Tibial artery (tissue), 4 donors: ENCODE measurements at places on chromosomes 7 and 10.

GRCh38 chr10:129398711-129399141, 68.3 kb upstream of the MGMT start:
- no peaks in the 10 kb centered on the region for H3K27me3 ChIP-seq
- no peaks in the 10 kb centered on the region for H3K36me3 ChIP-seq
- no peak for DNase-seq
- H3K4me3 ChIP-seq, result no peak overlapping the region
- H3K4me1 ChIP-seq, result peaks cover 15% of the 10 kb centered on the region

DNA sequence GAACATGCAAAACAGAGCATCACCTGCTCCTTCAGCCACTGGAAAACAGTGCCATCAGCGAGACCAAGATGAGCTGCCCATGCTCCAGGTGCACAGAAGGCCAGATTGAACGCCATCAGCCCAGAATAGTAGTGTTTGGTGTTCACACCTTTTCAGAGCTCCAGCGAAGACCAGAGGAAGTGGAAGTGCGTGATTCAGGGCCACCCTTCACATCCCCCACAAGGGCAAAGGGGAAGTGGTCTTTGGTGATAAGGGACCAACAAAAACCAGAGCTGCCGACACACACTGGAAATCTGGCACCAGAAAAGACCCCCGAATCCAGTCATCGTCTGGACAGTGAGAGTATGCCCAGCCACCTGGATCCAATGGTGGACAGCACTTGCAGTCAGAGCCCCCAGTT, 29.5 kb upstream of the TMEM72 start:
- no peaks in the 10 kb centered on the region for H3K27me3 ChIP-seq
- peaks cover 17% of the 10 kb centered on the region for H3K4me1 ChIP-seq
- H3K36me3 ChIP-seq, result no peaks in the 10 kb centered on the region
- no peak for DNase-seq
- H3K27ac ChIP-seq, result no peak overlapping the region

DNA sequence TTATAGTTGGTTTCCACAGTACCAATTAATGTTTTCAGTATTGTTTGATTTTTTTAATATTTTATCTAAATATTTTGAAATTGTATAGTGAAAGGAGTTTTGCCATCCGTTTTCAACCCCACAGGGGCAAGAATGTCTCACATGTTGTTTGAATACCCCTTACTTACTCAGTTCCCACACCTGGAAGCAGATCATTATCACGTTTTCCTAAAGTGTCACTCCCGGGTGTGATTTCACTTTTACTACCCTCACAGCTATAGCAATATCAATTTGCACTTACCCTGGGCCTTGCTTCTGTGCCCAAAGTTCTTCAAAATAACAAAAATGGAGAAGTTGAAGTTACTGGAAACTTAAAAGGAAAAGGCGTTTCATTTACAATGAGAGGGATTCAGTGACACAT, 228.1 kb downstream of the CSTF2T start:
- no peak overlapping the region for H3K27ac ChIP-seq
- H3K27me3 ChIP-seq, result no peaks in the 10 kb centered on the region
- H3K4me1 ChIP-seq, result no peaks in the 10 kb centered on the region
- DNase-seq, result no peak
- no peaks in the 10 kb centered on the region for H3K36me3 ChIP-seq

DNA sequence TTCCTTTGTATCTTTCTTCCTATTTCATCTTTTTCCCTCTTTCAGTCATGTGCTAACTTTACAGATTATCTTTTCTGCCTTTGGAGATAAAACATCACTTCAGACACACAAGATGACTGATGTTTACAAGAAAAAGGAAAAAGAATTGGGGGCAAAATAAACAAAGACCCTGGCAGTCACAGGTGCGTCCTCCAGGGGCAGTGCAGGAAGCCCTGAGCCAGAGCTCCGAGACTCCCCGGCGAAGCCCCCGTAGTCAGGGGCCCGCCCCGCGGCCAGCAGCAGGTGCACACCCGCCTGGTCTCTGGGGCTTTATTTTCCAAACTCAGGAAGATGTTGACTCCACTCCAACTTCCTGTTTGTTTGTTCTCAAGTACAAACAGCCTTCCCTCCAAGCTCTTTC, 10.2 kb downstream of the STK32C start:
- H3K27me3 ChIP-seq, result no peaks in the 10 kb centered on the region
- no peak overlapping the region for H3K4me3 ChIP-seq
- H3K4me1 ChIP-seq, result no peaks in the 10 kb centered on the region
- no peaks in the 10 kb centered on the region for H3K36me3 ChIP-seq
- DNase-seq, result peak; percentile 11

GRCh38 chr7:15556339-15557105, 5.3 kb downstream of the AGMO start:
- H3K36me3 ChIP-seq, result no peaks in the 10 kb centered on the region
- no peak overlapping the region for H3K4me3 ChIP-seq
- no peak overlapping the region for H3K27ac ChIP-seq
- DNase-seq, result no peak

DNA sequence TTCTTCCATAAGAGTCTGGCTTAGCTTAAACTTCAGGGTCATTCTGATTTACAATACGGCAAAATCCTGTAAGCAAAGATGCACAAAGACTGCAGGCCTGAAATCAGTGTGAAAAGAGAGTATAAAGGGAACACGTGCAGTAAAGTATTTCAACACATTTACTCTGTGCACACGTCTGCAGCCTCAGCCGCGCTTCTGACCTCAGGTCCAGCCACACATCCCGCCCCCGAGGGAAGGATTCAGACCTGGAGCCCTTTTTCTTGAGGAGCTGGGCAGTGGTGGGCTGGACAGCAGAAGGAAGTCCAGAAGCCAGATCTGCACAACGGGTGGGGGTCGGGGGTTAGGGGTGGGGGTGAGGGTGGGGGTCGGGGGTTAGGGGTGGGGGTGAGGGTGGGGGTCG, 58.9 kb upstream of the FAM20C start:
- peaks cover 34% of the 10 kb centered on the region for H3K4me1 ChIP-seq
- DNase-seq, result peak; percentile 52
- no peaks in the 10 kb centered on the region for H3K27me3 ChIP-seq
- no peak overlapping the region for H3K27ac ChIP-seq
- H3K4me3 ChIP-seq, result no peak overlapping the region

DNA sequence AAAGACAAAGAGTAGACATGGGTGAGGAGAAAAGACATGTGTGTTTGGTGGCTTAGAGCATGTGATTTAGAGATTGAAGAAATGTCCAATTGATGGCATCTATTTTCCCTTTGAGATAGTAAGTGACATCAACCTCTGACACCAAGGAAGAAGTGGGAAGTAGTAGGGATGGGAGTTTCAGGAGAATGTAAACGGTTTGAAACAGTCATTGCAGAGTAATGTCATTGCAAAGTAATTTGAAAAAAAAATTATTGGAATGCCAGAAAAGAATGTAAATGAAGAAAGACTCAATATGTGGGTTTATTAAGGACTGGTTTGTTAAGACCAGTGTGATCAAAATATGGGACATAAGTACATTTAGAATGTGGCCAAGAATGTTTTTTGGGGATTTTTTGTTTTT, 26.6 kb downstream of the GNG11 start:
- no peaks in the 10 kb centered on the region for H3K27me3 ChIP-seq
- H3K27ac ChIP-seq, result no peak overlapping the region
- no peak for DNase-seq

- peak; percentile 82 for DNase-seq
- H3K27ac ChIP-seq, result no peak overlapping the region
- no peaks in the 10 kb centered on the region for H3K27me3 ChIP-seq
- H3K4me1 ChIP-seq, result no peaks in the 10 kb centered on the region
- no peak overlapping the region for H3K4me3 ChIP-seq
Measured at GRCh38 chr7:47945261-47946015, 2.8 kb downstream of the PKD1L1 start.

DNA sequence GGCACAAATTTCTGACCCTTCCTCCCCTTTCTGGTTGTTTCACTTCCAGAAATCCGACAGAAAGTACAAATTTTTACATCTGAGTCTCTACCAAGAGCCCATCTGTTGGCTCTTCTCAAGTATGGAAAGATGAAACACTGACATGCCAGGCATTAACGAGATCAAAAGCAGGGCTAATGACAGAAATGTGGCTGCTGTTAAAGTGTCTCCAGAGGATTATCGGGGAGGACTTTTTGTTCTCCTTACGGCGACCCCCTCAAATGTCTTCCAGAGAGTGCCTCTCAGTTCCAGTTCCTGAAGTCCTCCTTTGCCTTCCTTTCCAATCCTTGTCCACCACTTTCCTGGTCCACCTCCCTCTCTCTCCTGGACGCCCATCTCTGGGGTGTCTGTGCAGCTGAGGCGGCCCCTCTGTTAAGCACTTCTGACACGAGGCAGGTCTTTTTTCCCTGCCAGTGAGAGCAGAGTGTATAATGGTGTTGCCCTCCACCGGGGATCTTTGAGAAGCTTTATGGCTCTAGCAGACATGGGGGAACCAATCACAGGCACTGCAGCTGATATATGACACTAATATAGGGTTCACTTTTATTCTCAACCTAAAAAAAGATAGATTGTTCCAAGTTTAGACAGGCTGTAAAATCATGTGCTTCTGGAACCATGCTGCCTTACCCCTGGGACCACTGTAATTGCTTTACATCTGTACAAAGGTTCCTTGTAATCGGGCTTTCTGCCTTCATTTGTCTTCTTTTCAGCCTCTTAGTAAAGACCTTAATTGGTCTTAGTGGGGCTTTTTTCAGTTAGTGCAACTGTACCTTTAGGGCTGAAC, 757.1 kb downstream of the AUTS2 start:
- DNase-seq, result no peak
- no peaks in the 10 kb centered on the region for H3K36me3 ChIP-seq
- H3K4me3 ChIP-seq, result no peak overlapping the region

DNA sequence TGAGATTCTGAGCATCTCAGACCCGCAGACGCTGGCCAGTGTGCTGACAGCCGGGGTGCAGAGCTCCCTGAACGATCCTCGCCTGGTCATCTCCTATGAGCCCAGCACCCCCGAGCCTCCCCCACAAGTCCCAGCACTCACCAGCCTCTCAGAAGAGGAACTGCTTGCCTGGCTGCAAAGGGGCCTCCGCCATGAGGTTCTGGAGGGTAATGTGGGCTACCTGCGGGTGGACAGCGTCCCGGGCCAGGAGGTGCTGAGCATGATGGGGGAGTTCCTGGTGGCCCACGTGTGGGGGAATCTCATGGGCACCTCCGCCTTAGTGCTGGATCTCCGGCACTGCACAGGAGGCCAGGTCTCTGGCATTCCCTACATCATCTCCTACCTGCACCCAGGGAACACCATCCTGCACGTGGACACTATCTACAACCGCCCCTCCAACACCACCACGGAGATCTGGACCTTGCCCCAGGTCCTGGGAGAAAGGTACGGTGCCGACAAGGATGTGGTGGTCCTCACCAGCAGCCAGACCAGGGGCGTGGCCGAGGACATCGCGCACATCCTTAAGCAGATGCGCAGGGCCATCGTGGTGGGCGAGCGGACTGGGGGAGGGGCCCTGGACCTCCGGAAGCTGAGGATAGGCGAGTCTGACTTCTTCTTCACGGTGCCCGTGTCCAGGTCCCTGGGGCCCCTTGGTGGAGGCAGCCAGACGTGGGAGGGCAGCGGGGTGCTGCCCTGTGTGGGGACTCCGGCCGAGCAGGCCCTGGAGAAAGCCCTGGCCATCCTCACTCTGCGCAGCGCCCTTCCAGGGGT, 703 bp downstream of the RBP3 start:
- no peaks in the 10 kb centered on the region for H3K36me3 ChIP-seq
- H3K27ac ChIP-seq, result no peak overlapping the region
- no peaks in the 10 kb centered on the region for H3K27me3 ChIP-seq

DNA sequence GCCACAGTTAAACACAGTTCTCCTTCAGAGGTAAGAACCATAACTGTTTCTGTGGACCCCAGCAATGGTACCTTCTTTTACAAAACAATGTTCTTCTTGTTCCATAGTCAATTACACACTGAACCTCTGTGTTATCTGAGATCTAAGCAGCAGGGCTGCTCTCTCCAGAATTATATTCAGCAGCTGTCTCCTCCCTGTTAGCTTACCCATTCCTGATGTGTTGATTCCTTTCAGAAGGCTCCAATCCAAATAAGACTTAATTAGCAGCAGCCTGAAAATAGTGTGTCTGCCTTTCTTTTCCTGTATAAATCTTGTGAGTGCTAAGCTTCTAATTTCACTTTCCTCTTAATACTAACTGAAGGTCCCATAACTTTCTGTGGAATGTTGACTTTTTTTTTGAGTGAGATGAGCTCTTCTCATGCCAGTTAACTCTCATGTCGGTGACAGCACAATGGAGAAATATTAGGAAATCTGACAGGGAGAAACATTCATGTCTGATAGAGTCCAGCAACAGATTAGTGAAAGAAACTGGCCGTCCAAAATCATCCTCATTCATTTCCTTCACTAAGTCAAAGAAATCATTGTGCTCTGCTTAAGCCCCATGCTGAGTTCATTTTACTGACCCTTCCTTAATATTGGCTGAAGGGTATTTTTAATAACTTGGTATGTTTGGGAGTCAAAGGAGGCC, 226.5 kb downstream of the PRKG1 start:
- H3K36me3 ChIP-seq, result no peaks in the 10 kb centered on the region
- H3K4me3 ChIP-seq, result no peak overlapping the region
- H3K27ac ChIP-seq, result peak overlapping the region; percentile 75
- DNase-seq, result no peak

GRCh38 chr10:130764651-130765050, 546.9 kb downstream of the TCERG1L start:
- no peaks in the 10 kb centered on the region for H3K4me1 ChIP-seq
- no peak overlapping the region for H3K27ac ChIP-seq
- H3K4me3 ChIP-seq, result no peak overlapping the region
- no peak for DNase-seq
- H3K36me3 ChIP-seq, result no peaks in the 10 kb centered on the region

- H3K4me3 ChIP-seq, result no peak overlapping the region
- peak overlapping the region; percentile 68 for H3K27ac ChIP-seq
- no peaks in the 10 kb centered on the region for H3K36me3 ChIP-seq
- H3K27me3 ChIP-seq, result no peaks in the 10 kb centered on the region
- DNase-seq, result peak; percentile 91
Measured at GRCh38 chr10:124106241-124106879, 13.0 kb upstream of the CHST15 start.

- H3K36me3 ChIP-seq, result no peaks in the 10 kb centered on the region
- no peaks in the 10 kb centered on the region for H3K4me1 ChIP-seq
- no peak for DNase-seq
- H3K27ac ChIP-seq, result no peak overlapping the region
Measured at GRCh38 chr7:139901901-139902300, 72.8 kb downstream of the TBXAS1 start.

DNA sequence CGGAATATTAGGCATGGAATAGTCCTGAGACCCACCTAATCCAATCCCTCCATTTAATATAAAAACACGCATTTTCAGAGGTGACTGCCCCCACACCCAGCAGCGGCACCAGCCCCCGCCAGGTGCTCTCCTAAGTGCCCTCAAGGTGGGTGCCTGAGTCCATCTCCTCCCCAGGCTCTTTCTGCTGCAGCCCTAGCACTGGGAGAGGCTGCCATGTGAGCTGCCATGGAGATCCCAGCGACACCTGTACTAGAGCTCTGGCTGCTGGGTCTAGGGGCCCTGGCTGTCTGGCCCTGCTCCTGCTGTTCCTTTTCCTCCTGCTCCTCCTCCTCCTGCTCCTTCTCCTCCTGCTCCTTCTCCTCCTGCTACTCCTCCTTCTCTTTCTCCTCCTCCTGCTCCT, 191.1 kb upstream of the BMPER start:
- H3K27me3 ChIP-seq, result no peaks in the 10 kb centered on the region
- no peak overlapping the region for H3K4me3 ChIP-seq
- DNase-seq, result no peak
